ENCODE measurements at places on chromosomes 13 and 19. TPM values are rescaled to one million over a fixed set of nuclear protein-coding genes. Genes with fewer than 3 reads are reported as not detected.

The GPALPP1 gene
- total RNA-seq: 11.6 TPM

The SIGLECL1 gene
- total RNA-seq: not detected

The ZNF850 gene
- 0.41 TPM for total RNA-seq

The FKRP gene
- total RNA-seq: 19.7 TPM

The OXGR1 gene
- not detected for total RNA-seq

The TSEN34 gene
- total RNA-seq: 116 TPM

The PABPC3 gene
- total RNA-seq: 0.14 TPM

The CYP2A7 gene
- total RNA-seq: not detected

The CABP5 gene
- total RNA-seq: not detected

The TDRD12 gene
- 0.59 TPM for total RNA-seq

The TTYH1 gene
- not detected for total RNA-seq

The CERS1 gene
- 5.6 TPM for total RNA-seq

The ZSWIM9 gene
- total RNA-seq: 6.4 TPM

The BEST2 gene
- total RNA-seq: 4.3 TPM

The RGS9BP gene
- 0.35 TPM for total RNA-seq

The ZNF324B gene
- total RNA-seq: 7.5 TPM

The PDCD5 gene
- 459 TPM for total RNA-seq

The TMIGD2 gene
- not detected for total RNA-seq

The ATP8B3 gene
- total RNA-seq: 3.6 TPM

The ZNF121 gene
- 4.7 TPM for total RNA-seq

Data from A549 treated with dexamethasone at 1 μM for 4 hours (cell line).